Inflammatory macrophage treated with lipopolysaccharide for 4 hours (primary cell): ENCODE measurements at places on chromosomes 11 and 22.

- DNase-seq: no peak
Observed at GRCh38 chr22:42270176-42270509, 310 bp downstream of the TCF20 start.

GRCh38 chr22:36745301-36745995 is 30.5 kb downstream of the IFT27 start:
- no peak for DNase-seq

GRCh38 chr22:49725516-49725915 is 102.2 kb downstream of the BRD1 start:
- DNase-seq: no peak

DNA sequence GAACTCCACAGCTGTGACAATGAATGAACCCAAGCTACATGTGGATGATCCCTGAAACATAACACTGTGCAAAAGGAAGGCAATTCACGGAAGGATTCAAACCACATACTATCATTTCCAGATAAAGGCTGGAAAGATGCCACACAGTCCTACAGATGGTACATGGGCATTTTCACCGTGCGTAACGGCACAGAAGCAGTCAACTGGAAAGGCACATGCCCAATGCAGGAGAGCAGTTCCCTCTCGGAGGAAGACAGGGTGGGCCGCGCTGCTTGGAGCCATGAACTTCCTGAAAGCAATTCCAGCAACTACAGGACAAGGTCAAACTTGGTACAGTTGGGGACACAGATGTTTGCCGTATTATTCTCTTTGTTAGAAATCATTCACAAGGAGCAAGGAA is 103.7 kb downstream of the SHANK2 start:
- DNase-seq: no peak
